ENCODE measurements at places on chromosomes 3 and 15.

DNA sequence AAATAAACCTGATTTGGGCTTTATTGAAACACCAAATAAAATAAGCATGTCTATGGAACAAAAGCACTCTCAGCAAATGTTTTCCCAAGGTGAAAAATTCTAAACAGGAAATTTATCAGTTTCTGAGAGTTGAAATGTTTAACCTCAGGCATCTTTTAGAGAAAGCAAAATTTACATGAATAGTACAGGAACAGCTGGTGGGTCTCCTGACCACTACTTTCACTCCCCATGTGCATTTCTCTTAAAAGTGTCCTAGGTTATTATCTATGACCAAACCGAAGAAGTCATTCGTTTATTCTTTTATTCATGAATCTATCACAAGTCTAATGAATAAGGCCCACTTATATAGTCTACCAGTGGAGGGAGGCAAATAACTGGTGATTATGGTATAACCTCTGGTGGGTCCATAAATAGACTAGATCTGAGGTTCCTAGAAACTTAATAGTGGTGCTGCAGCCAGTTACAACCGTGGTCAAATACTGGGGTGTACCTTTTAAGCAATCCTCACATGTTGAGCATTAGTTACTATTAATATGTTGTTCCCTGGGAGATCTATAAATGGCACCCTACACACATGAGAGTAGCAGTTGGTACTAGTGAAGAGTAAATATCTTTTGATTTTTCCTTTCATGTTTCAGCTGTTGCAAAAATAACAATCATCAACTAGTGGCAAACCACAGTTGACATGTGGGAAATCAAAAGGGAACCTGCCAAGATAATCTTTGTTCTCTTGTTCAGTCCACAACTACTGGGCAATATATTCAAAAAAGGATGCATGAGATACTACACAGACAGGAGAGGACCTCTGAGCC lies 169.3 kb upstream of the STAC start:
- no peak for DNase-seq

DNA sequence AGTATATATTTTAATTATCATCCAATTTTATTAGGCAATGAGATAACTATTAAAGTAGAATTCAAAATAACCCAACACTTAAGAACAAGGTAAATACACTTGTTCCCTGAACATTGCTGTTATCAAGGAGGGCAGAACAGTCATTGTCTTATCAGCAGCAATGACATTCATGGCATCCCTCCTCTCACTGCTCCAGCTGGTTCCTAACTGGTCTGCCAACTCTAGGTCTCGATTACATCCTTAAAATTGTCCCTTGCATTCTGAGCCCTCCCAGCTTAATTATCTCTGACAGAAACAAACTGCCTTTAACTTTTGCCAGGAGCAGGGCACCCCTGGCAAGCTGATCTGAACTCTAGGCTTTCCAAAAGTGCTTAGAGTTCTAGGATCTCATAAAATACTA lies 14.0 kb upstream of the DYNC1LI1 start:
- DNase-seq = no peak

DNA sequence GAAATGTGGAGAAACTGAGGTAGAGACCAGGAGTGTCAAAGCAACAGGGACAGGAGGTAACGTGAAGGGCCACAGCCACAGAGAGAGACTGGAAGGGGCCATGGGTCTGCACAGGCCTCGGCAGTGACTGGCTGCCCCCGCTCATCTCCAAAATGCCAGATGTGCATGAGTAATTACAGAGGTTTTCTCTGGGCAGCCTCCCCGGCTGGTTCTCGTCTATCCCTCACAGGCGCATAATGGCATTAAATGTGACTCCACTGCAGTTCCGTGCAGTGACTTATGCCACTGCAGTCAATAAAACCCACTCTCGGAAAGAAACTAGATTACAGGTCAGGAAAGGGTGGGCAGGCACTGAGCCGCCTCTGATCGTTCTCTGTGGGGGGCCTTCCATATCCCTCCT lies 74.7 kb downstream of the WDR76 start:
- no peak for DNase-seq

DNA sequence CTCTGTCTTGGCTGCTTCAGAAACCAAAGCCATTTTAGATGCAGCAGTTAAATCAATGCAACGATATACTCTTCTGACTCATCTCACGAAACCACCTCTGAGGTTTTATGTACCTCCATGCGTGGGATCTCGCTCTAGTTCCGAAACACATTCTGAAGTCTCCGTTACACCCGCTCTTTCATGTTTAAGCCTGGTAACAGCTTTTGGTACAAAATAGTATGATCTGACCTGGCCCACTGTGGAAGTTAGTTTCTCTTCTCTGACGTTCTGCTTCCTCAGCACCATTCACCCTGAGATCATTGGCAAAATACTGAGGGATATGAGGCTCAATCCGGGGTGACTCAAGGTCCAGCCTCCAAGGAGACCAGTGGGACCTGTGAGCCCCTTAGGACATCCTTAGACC lies 121.9 kb downstream of the TMEM266 start:
- no peak for DNase-seq

DNA sequence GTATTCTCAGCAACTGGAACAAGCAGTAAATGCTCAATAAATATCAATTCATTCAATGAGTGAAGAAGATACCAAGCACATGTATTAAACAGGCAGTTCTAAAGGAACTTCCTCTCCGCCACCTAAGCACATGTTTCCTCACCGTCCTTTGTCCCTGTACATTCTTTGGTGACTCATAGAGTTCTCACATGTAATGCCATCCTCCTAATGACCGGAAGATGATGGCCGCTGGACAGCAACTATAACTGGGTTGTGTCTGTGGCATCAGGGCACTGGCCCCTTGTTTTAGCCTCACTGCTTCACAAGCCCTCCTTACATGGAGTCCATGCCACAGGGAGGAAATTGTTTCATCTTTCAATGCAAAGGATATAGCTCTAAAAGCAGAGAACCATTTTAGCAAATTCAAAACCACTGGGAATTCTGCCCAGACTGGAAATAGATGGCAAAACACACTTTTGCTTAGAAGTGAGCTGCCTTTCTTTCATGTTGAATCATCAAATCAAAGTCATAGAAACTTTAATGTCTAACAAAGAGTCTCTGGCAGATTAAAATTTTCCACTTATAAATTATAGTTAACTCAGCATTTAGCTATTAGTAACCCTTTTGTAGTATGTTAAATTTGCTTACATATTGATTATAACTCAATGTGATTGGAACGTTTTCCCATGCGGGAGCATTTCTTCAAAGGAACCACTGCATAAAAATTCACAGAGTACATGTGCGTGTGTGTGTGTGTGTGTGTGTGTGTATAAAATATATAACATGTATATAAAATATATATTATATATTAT lies 74.1 kb downstream of the GAP43 start:
- DNase-seq = no peak
